Caco-2 (cell line): ENCODE measurements at places on chromosomes 1 and 21. TPM values are rescaled to one million over a fixed set of nuclear protein-coding genes. Genes with fewer than 3 reads are reported as not detected.
A peak's percentile ranks its signal among the peaks of the same experiment; 100 is the strongest.

GRCh38 chr1:184272175-184272866 is 114.5 kb upstream of the C1orf21 start:
- H3K36me3 ChIP-seq: no peaks in the 10 kb centered on the region
- H3K4me1 ChIP-seq: no peaks in the 10 kb centered on the region
- H3K27me3 ChIP-seq: no peaks in the 10 kb centered on the region
- DNase-seq: no peak

DNA sequence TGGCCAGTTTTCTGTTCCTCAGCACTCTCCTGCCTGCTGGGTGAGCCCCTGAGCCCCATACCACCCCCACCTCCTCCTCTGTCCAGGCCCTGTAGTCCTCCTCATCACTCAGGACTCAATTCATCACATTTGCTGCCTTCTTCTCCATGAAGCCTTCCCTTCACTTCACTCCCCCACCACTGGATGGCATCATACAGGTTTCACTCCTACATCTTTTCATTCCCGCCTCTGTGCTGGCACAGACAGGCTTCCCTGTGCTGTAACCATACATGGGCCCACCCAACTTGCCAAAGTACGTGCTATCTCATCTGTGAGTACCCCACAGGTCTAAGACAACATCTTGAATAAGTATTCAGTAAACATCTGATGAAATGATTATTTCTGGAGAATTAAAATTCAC is 56.9 kb downstream of the SLC45A1 start:
- H3K27ac ChIP-seq: no peak overlapping the region
- 0 out of 2 replicates have a peak, but pooled peaks cover 5% of the 10 kb centered on the region for H3K4me1 ChIP-seq
- H3K27me3 ChIP-seq: no peaks in the 10 kb centered on the region
- no peak for DNase-seq

DNA sequence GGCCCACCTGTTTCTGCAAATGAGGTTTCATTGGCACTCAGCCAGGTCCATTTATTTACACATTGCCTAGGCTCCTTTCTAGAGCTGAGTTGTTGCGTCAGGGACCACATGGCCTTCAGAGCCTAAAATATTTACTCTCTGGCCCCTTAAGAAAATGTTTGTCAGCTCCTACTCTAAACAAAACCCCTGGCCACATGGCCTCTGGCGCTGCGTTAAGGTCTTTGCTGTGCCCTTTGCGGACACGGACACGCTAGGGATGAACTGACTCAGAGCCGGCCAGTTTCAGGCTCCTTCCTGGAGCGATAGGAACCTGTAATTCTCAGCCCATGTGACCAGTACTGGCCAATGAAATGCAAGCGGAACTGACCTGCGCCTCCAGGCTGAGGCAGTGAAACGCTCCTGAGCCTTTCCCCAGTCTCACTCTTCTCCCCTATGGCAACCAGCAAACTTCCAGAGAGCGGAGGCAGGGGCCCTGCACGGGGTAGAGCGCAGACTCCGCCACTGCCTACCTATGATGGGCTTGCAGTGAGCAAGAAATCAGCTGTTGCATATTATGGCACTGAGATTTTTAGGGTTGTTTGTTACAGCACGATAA is 160.3 kb downstream of the ETS2 start:
- H3K4me3 ChIP-seq: no peak overlapping the region
- peak overlapping the region; percentile 90 for H3K27ac ChIP-seq
- H3K27me3 ChIP-seq: no peaks in the 10 kb centered on the region

Gene UBASH3A
- not detected in 2 replicates for total RNA-seq

DNA sequence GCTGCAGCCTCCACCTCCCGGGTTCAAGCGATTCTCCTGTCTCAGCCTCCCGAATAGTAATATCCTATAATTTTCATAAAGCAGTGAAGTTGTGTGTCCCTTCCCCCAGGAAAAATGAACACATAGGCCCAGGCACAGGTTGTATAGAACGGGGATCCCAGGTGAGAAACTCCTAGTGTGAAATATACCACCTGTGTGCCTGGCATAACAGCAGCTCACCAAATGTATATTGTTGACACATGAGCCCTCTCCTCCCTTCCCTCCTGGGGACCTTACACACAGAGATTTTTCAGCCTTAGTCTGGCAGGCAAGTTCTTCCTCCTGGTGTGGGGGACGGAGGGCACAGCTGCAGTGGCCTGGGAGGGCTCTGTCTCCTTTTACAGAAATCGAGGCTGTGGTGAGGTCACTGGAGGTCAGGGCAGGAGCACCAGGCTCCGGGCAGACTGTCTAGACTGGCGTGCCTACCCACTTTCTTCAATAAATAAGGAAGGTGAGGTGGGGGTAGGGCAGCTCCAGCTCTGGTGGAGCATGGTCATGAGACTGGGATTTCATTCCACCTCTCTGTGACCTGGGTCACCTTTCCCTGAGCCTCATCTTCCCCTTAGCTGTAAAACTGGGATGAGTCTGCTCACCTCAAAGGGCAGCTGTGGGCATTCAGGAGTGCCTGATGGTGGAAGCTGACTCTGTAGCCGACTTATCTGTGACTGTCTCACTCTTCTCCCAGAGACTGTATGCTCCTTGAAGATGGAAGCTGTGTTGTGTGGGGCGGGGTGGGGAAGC is 14.3 kb downstream of the RCC1 start:
- DNase-seq: no peak
- no peaks in the 10 kb centered on the region for H3K27me3 ChIP-seq
- H3K36me3 ChIP-seq: no peaks in the 10 kb centered on the region
- H3K4me3 ChIP-seq: no peak overlapping the region

GRCh38 chr1:38009088-38009840 is 3.3 kb upstream of the UTP11 start:
- H3K36me3 ChIP-seq: no peaks in the 10 kb centered on the region
- H3K27me3 ChIP-seq: no peaks in the 10 kb centered on the region
- peaks cover 4% of the 10 kb centered on the region for H3K4me1 ChIP-seq
- no peak for DNase-seq

Gene USH2A
- total RNA-seq: 0.11 and 0.26 TPM in 2 replicates

- H3K4me1 ChIP-seq: 0 out of 2 replicates have a peak, but pooled peaks cover 9% of the 10 kb centered on the region
- no peak within 1 kb of the TSS for H3K4me3 ChIP-seq
- H3K36me3 ChIP-seq: no peaks in the 10 kb centered on the region
- DNase-seq: no peak
- H3K27me3 ChIP-seq: no peaks in the 10 kb centered on the region
Observed at GRCh38 chr1:201112173-201112731, at the start of gene CACNA1S. CACNA1S (minus strand) TSS chr1:201112426; CDS start chr1:201112339, 87 bp downstream.

DNA sequence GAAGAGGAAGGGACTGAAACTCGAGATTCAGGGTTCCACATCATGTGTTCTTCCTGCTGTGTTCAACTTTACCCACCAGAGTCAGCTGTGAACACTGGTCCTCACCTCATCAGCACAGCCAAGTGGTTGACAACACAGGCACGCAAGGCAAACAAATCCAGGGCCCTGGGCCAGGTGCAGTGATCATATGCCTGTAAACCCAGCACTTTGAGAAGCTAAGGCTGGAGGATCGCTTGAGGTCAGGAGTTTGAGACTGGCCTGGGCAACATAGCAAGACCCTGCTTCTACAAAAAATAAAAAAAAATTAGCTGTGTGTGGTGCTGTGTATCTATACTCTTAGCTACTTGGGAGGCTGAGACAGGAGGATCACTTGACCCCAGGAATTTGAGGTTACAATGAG is 8.4 kb upstream of the XKR8 start:
- no peak overlapping the region for H3K4me3 ChIP-seq
- no peaks in the 10 kb centered on the region for H3K36me3 ChIP-seq
- H3K4me1 ChIP-seq: no peaks in the 10 kb centered on the region

Gene CR1
- total RNA-seq: not detected in 2 replicates

DNA sequence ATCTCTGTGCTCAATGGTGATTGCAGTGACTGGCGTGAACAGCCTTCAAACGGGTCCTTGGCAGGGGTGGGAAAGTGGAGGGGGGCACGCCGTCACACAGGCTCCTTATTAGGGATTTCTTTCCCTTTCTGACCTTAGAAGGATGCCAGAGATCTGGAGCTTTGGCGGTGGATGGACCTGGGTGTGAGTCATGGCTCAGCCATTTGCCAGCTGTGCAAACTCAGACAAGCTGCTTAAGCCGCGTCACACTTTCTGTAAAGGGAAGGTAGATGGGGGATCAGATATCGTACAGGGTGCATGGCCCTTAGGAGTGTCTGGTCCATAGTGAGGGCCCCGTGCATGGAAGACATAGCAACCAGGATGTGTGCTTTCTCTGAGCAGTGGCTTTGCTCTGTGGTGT is 48.3 kb upstream of the C1orf174 start:
- no peak overlapping the region for H3K27ac ChIP-seq
- no peaks in the 10 kb centered on the region for H3K36me3 ChIP-seq
- H3K4me3 ChIP-seq: no peak overlapping the region
- no peak for DNase-seq
